ENCODE measurements at places on chromosomes 5 and 9.

- no peak for DNase-seq
Observed at GRCh38 chr5:116672203-116672602, 97.6 kb upstream of the SEMA6A start.

GRCh38 chr9:108001237-108001636, 511.7 kb upstream of the KLF4 start:
- no peak for DNase-seq

GRCh38 chr5:126808521-126808988, 31.6 kb downstream of the LMNB1 start:
- peak; percentile 20 for DNase-seq

- DNase-seq, result no peak
Observed at GRCh38 chr9:124808246-124808956, 31.5 kb downstream of the OLFML2A start.

DNA sequence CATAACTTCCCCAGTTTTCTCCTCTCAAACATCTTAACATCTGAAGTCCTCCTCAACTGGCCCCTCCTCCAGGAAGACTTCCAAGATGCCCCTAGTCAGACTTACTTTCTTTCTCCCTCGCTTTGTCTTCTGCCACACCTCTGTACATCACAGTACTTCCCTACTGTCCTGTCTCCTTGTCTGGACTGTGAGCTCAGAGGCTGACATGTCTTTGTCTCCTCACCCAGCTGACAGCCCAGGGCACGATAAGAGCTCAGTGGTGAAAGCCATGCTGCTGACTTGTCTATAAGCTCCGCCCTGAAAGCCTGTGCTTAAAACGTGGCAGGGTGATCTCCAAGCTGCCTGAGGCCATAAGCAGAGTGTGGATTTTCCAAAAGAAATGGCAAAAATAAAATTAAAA, 33.0 kb upstream of the SLC25A51 start:
- peak; percentile 41 for DNase-seq

GRCh38 chr5:55582256-55582655, 47.5 kb upstream of the PLPP1 start:
- DNase-seq, result no peak

GRCh38 chr5:52989781-52990527, 802 bp downstream of the ITGA2 start:
- no peak for DNase-seq

- DNase-seq, result no peak
Observed at GRCh38 chr9:70415041-70415440, 584 bp upstream of the KLF9 start.

DNA sequence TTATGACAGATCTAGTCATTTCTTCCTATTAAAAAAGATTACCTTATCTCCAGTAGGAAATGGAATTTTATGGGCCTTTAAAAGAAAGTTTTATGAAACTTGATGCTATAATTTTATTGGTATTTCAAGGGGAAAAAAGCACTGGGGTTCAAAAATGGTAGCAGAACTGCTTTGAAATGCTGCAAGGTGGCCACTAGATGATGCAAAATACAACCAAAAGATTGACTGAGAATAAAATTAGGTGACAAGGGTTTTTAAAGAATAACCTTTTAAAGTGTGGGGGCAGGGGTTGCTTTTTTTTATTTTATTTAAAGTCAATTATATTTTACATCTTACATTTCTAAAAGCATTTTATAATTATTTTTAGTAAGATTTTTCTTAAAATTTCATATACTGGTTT, 61.7 kb downstream of the KLF9 start:
- no peak for DNase-seq

GRCh38 chr9:124008694-124009530, 2.7 kb upstream of the LHX2 start:
- no peak for DNase-seq

DNA sequence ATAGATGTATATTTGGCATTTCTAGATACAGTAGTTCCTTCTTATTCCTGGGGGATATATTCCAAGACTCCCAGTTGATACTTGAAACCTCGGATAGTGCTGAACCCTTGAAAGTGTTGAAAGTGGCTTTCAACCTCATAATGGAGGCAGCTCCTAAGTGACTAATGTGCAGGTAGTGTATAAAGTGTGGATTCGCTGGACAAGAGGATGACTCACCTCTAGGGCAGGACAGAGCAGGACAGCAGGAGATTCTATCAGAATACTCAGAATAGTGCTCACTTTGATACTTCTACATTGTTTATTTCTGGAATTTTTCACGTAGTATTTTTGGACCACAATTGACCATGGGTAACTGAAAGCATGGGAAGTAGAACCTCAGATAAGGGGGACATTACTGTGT, 1138.9 kb upstream of the WWC1 start:
- no peak for DNase-seq

DNA sequence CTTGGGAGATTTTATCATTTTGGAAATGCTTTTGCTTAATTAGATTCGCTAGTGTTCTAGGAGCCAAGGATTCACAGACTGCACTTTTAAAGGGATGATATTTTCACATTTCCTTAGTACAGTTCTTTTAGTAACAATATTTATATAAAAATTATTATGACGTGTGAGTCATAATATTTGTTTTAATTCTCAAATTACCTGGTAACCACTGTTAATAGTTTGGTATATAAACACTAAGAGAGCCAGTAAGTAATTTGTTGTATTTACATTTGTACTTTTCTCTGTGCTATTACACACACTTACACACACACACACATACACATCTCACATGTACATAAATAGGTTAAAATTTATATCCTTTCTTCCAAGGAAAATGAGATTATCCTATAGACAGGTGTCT, 58.8 kb upstream of the RAD23B start:
- DNase-seq, result no peak

DNA sequence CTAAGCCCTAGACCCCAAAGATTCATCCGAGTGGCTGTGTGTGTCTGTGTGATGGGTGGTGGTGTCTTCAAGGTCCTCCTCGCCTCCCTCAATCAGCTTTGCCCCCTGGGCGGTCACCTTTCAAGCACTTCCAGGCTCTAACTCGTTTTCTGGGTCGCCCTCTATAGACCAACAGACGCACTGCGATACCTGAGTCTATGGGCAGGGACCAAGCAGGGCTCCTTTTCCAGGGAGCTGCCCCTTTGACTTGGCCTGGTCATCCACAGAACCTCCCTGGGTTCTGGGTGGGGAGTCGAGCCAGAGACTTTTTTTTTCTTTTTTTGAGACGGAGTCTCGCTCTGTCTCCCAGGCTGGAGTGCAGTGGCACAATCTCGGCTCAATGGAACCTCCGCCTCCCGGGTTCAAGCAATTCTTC, 1.1 kb downstream of the SLC27A4 start:
- no peak for DNase-seq

DNA sequence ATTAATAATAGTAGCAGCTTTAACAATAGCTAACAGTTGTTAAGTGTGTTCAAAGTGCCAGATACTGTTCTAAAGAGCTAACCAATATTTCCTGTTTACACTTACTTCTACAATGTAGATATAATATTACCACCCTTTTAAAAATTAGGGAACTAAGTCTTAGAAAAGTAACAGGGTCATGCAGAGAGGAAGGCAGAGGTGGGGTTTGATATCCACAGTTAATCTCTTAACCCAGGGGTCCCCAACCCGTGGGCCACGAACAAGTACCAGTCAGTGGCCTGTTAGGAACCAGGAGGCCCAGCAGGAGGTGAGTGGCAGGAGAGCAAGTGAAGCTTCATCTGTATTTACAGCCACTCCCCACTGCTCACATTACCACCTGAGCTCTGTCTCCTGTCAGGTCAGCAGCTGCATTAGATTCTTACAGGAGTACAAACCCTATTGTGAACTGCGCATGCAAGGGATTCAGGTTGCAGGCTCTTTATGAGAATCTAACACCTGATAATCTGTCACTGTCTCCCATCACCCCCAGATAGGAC, 89.1 kb downstream of the ACTL7B start:
- no peak for DNase-seq

- no peak for DNase-seq
Observed at GRCh38 chr9:96172797-96173196, 129.2 kb downstream of the HSD17B3 start.

- DNase-seq, result no peak
Observed at GRCh38 chr5:154112255-154112654, 73.5 kb downstream of the MFAP3 start.

- DNase-seq, result no peak
Observed at GRCh38 chr5:171531638-171532037, 112.2 kb downstream of the FGF18 start.

- DNase-seq, result no peak
Observed at GRCh38 chr5:135439231-135440205, 7.6 kb downstream of the DCANP1 start.

- DNase-seq, result no peak
Observed at GRCh38 chr5:116595498-116595897, 20.9 kb upstream of the SEMA6A start.

DNA sequence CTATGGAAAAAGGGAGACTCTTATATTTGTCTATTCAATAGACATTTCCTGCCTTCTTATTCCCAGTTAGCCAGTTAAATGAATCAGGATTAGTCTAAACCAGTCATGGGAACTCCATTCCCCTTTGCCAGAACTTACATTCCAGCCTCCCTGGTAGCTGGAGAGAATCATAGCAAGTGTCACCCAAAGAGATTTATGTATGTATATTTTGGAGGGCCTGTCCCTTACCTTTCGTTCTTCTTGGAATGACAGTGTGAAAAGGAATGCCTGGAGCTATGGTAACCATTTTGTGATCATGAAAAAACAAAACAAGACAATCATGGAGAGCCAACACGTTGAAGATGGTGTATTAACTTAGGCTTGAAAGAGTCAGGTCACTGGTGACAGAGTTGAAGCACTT, 627.7 kb downstream of the CCDC171 start:
- no peak for DNase-seq

- no peak for DNase-seq
Observed at GRCh38 chr5:143552680-143553079, 149.2 kb upstream of the NR3C1 start.

DNA sequence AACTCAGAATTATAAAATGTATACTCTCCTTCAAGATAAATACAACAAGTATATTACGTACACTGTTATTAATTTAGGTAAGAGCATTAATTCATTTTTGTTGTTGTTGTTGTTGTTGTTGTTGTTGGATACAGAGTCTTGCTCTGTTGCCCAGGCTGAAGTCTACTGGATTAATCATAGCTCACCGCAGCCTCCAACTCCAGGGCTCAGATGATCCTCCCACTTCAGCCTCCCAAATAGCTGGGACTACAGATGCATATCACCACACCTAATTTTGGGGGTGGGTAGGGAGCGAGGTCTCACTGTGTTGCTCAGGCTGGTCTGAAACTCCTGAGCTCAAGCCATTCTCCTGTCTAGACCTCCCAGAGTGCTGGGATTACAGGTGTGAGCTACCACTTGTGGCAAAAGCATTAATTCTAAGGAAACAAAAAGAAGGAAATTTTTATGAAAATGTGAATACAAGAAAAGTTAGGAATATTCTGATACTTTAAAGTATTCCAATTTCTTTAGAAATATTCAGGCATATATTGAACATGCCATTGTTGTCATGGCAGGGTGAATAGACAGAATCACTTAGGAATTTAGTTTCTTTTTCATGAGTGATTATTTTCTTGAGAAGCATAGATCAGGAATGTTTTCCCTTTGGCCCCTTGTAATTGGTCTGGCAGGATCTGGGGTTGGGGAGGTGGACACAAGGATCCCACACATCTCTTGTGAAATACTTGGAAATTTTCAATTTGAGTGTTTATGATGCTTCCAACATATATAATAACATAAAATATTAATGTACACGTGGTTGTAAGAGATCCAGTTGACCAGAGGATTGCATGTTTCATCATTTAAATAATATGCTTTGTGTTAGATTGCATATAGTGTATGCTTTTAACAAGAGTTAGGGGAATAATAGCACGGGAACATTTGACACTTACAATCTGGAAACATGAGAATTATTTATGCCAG, 263.6 kb downstream of the FANCC start:
- no peak for DNase-seq

DNA sequence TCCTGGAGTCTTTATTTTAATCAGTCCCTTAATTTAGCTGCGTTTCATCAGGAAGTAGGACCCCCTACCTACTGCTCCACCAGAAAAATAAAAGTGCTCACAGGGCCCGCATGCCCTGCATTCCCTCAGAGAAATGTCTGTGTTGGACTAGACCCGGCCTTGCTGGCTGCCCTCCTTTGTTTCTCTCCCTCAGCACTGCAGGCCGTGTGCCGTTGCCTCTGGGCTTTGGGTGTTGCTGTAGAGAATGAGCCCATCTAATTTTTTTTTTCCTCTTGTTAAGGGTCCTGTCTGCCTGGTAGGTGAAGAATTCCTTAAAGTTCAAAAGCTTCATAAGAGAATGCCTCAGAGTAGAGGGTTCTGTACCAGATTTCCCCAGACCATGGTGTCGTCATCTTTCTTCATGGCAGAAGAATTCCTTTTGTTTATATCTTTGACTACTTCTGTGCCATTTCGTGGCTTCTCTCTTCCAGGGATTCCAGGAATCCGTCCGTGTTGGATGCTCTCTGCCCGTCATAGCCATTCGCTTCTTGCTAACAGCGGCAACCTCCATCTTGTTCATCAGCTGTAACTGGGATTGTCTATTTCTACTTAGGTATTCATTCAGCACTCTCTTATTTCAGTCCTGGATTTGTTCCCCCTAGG, 49.8 kb upstream of the ANGPTL2 start:
- DNase-seq, result no peak

- DNase-seq, result no peak
Observed at GRCh38 chr9:98536542-98537173, 172.1 kb downstream of the GABBR2 start.

- DNase-seq, result no peak
Observed at GRCh38 chr9:95078939-95079338, 238.6 kb downstream of the FANCC start.

DNA sequence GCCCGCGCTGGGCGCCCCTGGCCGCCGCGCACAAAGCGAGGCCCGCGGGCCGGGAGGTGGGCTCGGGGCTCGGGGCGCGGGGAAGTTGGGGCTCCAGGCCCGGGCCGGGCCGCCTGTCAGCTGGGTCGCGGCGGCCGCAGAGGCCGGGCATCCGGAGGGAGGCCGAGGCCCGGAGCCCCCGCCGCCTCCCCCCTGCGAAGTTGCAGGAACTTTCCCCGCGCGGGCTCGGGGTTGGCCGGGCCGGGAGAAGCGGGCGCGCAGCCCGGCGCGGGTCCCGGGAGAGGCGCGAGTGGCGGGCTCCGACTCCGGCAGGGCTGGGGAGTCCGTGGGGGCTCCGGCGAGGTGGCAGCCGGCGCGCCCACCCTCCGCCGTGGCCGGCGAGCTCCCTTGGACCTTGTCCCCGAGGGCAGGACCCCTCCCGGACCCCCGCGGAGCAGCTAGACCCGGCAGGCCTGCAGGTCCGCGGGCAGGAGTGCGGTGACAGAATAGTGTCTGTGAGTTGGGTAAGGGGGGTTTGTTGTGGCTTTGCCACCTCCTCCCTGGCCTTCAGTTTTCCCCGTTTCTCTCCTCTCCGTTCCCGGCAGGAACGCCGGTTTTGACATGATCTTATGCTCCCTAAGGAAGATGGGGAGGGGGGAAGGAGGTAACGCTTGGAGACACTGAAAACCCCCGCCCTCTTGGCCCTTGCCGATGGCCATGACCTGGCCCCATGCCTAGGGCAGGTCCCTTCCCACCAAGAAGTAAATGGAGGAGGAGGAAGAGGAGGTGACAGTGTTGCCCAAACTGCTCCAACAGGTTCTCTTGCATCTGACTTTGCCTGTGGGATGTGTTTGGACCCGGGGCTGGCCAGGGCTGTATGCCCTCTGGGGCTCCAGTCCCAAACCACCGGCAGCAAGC, 942 bp downstream of the PHF2 start:
- no peak for DNase-seq

Data from fibroblast of skin of left quadriceps (primary cell).